ENCODE measurements at places on chromosomes 7 and 10. TPM values are rescaled to one million over a fixed set of nuclear protein-coding genes. Genes with fewer than 3 reads are reported as not detected.

GRCh38 chr10:122780391-122780790, 65.3 kb downstream of the CUZD1 start:
- DNase-seq = no peak

Gene LYZL2
- not detected for total RNA-seq

GRCh38 chr10:113113918-113114317, 163.9 kb downstream of the TCF7L2 start:
- DNase-seq = no peak

Gene POLR2J2
- total RNA-seq = 7.2 TPM

Gene TAS2R41
- not detected for total RNA-seq

DNA sequence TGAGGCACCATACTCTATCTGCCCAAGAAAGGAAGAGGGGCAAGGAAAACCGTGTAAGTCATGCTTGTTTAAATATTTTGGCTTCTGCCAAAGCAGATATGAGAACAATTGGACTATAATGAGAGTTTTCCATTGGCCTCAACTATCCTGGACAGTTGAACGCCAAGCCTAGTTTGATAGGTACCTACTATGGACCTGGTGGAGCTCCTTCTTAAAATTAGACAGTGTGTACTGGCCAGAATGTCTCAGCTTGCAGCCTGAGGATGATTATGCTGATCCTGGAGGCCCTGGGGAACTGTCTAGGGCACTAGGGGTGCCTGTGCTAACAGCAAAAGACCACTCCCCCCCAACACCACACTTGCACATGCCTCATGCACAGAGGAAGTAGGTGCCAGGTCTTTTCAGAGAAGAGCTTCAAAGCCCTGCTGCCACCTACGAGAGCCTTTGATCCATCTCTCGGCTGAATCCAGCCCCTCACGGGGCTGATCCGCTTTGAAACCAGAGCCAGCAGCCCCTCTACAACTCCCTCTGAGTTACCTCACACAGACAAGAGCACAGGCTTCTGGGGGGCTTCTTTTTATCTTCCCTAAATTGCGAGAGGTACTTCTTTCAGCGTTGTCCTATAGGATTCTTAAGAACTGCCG, 473.8 kb upstream of the GALNT17 start:
- DNase-seq = no peak

Data from endodermal cell (in vitro differentiated cells).